ENCODE measurements at places on chromosomes 4 and X.
A peak's percentile ranks its signal among the peaks of the same experiment; 100 is the strongest.

GRCh38 chrX:103554687-103555424 lies 30.5 kb upstream of the TCEAL4 start:
- DNase-seq, result peak; percentile 49

DNA sequence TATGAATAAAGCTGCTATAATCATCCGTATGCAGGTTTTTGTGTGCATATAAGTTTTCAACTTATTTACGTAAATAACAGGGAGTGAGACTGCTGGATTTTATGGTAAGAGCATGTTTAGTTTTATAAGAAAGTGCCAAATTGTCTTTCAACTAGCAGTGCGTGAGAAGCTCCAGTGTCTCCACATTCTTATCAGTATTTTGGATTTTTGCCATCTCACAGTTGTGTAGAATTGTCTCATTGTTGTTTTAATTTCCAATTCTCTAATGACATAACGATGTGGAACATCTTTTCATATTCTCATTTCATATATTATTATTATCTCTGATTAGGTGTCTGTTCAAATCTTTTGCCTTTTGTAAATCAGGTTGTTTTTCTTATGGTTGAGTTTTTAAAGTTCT lies 49.0 kb upstream of the WDR17 start:
- DNase-seq, result no peak

DNA sequence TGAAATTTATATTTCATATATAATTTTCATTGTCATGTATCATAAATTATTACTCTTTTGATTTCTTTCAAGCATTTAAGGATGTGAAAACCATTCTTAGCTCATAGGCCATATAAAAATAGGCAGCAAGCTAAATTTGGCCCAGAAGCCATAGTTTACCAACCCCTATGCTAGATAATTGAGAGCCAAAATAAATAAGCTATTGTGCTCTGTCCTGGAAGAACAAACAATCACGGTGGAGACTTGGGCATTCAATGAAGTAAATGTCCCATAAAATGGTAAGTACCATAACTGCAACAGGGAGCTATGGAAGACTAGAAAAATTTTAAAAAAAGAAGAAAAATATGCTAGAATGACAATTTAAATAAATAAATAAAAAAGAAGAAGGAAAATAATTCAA lies 60.9 kb upstream of the PACRGL start:
- DNase-seq, result no peak

GRCh38 chr4:151990201-151990600 lies 229.4 kb upstream of the GATB start:
- DNase-seq, result no peak

DNA sequence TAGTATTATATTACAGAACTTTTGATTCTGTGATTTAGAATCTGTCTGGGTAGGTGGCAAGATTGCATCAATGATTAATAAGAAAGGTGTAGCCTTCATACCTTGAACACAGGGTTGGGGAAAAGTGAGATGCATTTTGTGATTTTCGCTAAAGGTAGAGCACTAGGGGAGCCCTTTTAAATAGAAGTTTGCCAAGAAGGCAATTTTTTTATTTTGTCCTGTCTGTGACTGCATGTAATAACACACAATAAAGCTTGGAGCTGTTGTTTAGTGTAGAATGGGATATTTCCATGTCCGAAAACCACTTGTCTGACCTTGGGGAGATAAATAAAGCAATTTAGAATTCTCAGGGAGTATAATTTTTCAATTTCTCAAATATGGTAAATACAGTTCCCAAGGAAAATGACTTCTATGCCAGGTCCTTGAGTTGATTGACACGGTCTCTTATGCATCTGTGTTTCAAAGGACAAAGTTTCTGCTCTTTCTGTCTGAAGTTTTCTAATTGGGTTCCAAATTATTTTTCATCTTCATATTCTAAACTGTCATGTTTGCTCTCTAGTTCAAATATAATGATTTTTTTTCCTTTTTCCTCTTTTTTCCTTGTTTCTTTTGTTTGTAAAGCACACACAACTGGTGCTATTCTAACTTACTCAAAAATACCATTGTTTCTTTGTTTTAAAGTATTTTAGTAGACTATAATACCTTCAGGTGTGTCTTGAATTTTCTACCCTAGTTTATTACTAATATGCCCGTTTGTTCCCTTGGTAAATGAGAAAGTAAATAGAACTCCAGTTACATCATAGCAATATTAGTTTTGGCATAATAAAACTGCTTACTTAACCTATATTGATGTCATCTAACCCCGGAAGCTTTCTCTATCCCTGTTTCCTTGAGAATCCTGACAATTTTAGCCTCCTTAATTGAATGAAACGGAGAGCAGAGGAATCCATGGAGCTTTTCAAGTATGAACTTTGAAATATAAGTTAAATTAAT lies 87.8 kb upstream of the BMPR1B start:
- DNase-seq, result no peak

All from hematopoietic multipotent progenitor cell treated with erythropoietin and hydrocortisone succinate and interleukin-3 and kit ligand, for 15 days (in vitro differentiated cells).